ENCODE measurements at places on chromosomes 13 and 19. TPM values are rescaled to one million over a fixed set of nuclear protein-coding genes. Genes with fewer than 3 reads are reported as not detected.
A peak's percentile ranks its signal among the peaks of the same experiment; 100 is the strongest.

- H3K4me3 ChIP-seq = no peak overlapping the region
- H3K27ac ChIP-seq = no peak overlapping the region
- peaks cover 21% of the 10 kb centered on the region for H3K4me1 ChIP-seq
- peak; percentile 22 for DNase-seq
Measured at GRCh38 chr13:80141123-80141849, 199.6 kb downstream of the SPRY2 start.

DNA sequence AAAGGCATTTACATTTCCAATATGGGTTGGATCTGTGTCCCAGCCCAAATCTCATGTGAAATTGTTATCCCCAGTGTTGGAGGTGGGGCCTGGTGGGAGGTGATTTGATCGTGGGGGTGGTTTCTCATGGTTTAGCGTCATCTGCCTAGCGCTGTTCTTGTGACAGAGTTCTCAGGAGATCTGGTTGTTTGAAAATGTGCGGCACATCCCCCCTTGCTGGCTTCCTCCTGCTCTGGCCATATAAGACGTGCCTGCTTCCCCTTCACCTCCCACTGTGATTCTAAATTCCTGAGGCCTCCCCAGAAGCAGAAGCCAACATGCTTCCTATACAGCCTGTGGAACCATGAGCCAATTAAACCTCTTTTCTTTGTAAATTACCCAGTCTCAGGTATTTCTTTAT lies 126.2 kb upstream of the FNDC3A start:
- H3K36me3 ChIP-seq = no peaks in the 10 kb centered on the region
- no peak overlapping the region for H3K27ac ChIP-seq
- H3K4me1 ChIP-seq = no peaks in the 10 kb centered on the region
- DNase-seq = peak; percentile 12
- no peaks in the 10 kb centered on the region for H3K27me3 ChIP-seq
- H3K4me3 ChIP-seq = no peak overlapping the region

GRCh38 chr19:19526581-19527370 lies 1.9 kb upstream of the YJEFN3 start:
- H3K27ac ChIP-seq = no peak overlapping the region
- no peak overlapping the region for H3K4me3 ChIP-seq
- no peaks in the 10 kb centered on the region for H3K27me3 ChIP-seq
- H3K4me1 ChIP-seq = peaks cover 10% of the 10 kb centered on the region
- DNase-seq = no peak

DNA sequence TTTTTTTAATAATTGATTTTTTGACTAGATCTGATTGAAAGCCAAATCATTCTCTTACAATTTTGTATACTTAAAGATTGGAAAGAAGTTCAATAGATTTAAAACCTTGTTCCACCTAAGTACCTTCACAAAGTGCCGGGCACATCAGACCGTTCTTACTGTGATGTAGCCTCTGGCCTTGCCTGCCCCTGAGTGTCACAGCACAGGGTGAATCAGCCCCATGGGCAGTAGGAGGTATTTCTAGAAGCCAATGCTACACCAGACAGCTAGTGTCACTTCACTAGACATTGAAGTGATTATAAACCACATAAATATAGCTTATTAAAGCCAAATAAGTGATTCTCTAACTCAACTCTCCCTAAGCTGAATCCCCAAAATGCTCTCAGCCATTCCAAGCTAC lies 131.3 kb downstream of the LACC1 start:
- no peak overlapping the region for H3K4me3 ChIP-seq
- H3K4me1 ChIP-seq = no peaks in the 10 kb centered on the region
- H3K36me3 ChIP-seq = no peaks in the 10 kb centered on the region
- no peaks in the 10 kb centered on the region for H3K27me3 ChIP-seq

DNA sequence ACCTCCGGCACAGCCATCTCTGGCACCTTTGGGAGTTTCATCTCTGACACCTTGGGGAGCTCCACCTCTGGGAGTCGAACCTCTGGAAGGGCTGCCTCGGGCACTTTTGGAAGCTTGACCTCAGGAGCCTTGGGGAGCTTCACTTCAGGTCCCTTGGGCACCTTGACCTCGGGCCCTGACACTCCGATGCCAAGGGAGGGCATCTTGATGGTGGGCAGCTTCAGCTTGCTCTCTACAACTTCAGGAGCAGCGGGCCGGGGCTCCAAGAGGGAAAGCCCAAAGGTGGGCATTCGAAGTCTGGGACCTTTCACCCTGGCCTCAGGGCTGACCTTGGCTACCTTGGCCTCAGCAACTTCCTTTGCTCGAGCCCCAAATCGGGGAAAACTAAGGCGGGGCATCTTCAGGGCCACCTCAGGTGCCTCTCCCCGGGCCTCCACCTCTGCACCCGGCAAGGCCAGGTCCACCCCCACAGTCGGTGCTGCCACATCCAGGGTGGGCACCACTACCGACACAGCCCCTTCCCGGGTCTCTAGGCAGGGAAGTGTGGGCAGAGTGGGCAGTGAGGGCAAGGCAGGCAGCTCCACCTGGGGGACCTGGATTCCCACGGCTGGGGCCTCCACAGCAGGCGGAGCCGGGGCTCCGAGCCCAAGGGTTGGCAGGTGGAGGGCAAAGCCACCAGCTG lies 7.0 kb upstream of the HIPK4 start:
- H3K4me3 ChIP-seq = no peak overlapping the region
- no peak for DNase-seq
- H3K27ac ChIP-seq = no peak overlapping the region
- no peaks in the 10 kb centered on the region for H3K36me3 ChIP-seq
- no peaks in the 10 kb centered on the region for H3K27me3 ChIP-seq

DNA sequence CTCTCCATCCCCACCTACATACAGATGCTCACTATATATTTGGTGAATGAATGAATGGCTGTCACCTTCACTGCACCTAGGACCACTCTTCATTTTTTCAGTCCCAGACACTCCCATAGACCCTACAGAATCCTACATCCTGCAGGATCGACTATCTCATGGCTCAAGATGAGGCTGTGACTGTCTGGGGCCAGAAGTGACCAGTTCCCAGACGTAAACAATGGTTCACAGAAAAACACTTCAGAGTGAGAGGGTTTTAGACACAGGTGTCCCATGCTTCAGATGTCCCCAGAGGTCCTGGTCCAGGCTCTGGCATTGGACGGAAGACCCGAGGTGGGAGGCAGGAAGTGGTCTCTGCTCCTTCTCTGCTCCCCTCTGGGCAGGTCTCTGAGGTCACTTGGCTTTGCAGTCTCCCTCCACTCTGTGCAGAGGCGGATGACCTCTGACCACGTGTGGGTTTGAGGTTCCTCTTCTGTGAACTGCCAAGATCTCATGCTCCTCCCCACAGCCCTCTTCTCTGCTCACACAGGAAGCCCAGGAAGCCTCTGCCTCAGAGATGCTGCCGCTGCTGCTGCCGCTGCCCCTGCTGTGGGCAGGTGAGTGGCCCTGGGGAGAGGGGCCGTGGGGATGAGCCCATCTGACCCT lies 24.9 kb downstream of the SIGLEC7 start:
- no peaks in the 10 kb centered on the region for H3K36me3 ChIP-seq
- no peak overlapping the region for H3K4me3 ChIP-seq
- H3K27ac ChIP-seq = no peak overlapping the region
- DNase-seq = no peak
- H3K27me3 ChIP-seq = peaks cover 21% of the 10 kb centered on the region

DNA sequence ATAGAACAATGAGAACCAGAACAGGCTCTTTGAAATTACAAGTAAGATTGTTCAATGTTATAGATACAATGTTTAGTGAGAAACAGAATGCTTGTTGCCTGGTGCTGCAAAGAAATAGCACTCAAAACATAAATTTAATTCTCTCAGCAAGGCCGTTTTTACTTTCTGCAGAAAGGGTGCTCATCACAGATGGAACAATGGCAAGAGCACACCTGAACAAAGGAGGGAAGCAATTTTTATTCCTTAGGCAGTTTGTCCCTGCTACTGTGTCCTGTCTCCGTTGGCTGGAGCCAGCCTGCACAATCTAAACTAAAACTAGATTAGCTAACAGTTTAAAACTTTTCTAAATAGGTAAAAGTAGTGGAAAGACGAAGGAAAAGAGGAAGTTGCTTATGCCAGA lies 10.4 kb upstream of the ZNF8 start:
- H3K4me1 ChIP-seq = no peaks in the 10 kb centered on the region
- no peak for DNase-seq
- H3K27me3 ChIP-seq = no peaks in the 10 kb centered on the region
- peaks cover 19% of the 10 kb centered on the region for H3K36me3 ChIP-seq

- H3K4me3 ChIP-seq = no peak overlapping the region
- no peaks in the 10 kb centered on the region for H3K4me1 ChIP-seq
- H3K27ac ChIP-seq = no peak overlapping the region
Measured at GRCh38 chr19:48120505-48120904, 9.9 kb upstream of the PLA2G4C start.

DNA sequence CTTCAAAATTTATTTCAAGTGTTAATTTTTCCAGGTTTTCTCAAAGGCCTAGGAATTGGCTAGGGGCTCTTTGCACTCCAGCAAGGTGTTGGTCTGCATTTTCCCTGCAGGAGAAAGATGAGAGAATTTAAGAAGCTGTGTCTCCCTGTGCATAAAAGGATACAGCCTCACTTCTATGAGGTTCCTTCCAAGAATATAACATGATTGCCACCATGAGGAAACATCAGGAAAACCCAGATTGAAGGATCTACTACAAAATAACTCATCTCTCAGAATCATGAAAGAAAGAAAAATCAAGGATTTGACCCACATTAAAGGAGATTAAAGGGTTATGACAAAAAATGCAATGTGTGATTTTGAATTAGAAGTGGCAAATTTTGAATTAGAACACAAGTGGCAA lies 69.9 kb downstream of the RUBCNL start:
- no peaks in the 10 kb centered on the region for H3K36me3 ChIP-seq
- H3K27me3 ChIP-seq = no peaks in the 10 kb centered on the region
- peaks cover 12% of the 10 kb centered on the region for H3K4me1 ChIP-seq
- no peak overlapping the region for H3K4me3 ChIP-seq
- H3K27ac ChIP-seq = peak overlapping the region; percentile 25

DNA sequence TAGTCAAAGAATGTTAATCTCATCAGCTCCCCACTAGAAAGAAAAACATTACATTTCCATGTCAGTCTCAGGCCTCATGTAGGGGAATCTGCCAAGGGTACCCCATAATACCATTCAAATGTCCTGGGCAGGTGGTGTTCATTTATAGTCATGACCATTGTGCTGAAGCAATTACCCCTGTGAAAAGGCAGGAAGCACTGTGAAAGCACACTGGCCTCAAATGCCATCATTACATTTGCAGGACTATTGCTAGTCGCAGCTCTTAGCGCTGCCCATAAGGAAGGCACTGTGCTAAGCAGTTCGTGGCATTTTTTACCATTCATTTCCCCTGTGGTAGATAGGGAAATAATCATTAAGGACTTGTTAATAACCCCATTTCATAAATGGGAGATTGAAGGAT lies 109.0 kb downstream of the LHFPL6 start:
- peaks cover 59% of the 10 kb centered on the region for H3K4me1 ChIP-seq
- no peaks in the 10 kb centered on the region for H3K27me3 ChIP-seq
- no peak for DNase-seq
- H3K27ac ChIP-seq = no peak overlapping the region

Gene ADM5
- total RNA-seq = 4.3 TPM

- H3K4me1 ChIP-seq = peaks cover 8% of the 10 kb centered on the region
- no peaks in the 10 kb centered on the region for H3K27me3 ChIP-seq
- no peak overlapping the region for H3K4me3 ChIP-seq
Measured at GRCh38 chr19:51342631-51343569, 961 bp upstream of the VSIG10L start.

DNA sequence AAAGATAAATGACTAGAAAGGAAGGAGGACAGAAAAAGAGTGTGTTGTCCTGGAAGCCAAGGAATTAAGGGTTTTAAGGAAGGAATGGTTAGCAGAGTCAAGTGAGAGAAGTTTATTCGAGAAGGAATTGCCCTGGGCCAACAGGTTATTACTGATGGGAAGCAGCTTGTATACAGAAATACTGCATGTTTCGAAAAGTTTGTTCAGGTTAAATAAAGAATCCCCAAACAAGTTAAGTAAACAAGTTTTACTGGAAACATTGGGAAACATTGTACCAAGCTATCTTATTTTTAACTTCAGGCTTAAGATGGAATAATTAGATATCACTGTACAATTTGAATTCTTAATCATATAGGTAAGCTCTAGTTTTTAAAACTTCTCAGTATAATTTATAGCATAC lies 28.2 kb upstream of the FBXL3 start:
- H3K27me3 ChIP-seq = no peaks in the 10 kb centered on the region
- H3K36me3 ChIP-seq = peaks cover 18% of the 10 kb centered on the region
- no peak for DNase-seq
- H3K27ac ChIP-seq = no peak overlapping the region
- no peak overlapping the region for H3K4me3 ChIP-seq

DNA sequence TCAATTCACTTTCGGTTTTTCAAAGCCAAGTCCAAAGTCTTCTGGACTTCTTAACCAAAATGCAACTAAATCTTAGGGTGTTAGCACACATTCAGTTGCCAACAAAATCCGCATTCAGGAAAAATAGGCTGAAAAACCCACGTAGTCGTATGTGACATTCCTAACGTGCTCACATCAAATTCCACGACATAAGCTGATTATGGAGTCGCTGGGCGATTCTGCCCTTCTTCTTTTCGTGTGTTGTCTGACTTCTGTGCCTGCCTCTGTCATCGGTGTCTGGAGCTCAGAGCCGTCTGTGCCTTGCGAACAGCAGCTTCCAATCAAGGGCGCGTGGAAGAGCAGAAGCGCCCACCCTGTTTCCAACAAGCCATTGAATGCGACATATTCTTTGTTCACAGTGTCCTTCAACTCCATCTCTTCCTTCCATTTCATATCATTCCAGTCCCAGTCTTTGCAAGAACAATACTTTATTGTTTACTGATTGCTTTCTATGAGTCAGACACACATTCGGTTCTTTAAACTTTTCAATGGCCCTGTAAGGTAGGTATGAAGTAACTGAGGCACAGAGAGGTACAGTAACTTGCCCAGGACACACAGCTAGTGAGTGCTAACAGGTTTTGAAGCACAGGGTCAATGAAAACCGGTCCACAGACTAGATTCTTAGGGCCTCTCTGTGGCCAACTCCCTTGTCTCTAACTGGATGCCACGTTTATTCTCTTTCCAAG lies 8.2 kb upstream of the ZNF507 start:
- no peak for DNase-seq
- H3K36me3 ChIP-seq = no peaks in the 10 kb centered on the region
- no peak overlapping the region for H3K27ac ChIP-seq
- H3K27me3 ChIP-seq = no peaks in the 10 kb centered on the region
- H3K4me1 ChIP-seq = no peaks in the 10 kb centered on the region

- DNase-seq = peak; percentile 77
- H3K27ac ChIP-seq = no peak overlapping the region
- no peaks in the 10 kb centered on the region for H3K36me3 ChIP-seq
- peaks cover 6% of the 10 kb centered on the region for H3K4me1 ChIP-seq
- H3K4me3 ChIP-seq = no peak overlapping the region
- no peaks in the 10 kb centered on the region for H3K27me3 ChIP-seq
Measured at GRCh38 chr19:56309511-56310185, 5.0 kb downstream of the ZSCAN5A start.
